Left colon (tissue), 2 donors: ENCODE measurements at places on chromosomes 11 and 22.

- no peak for DNase-seq
Observed at GRCh38 chr11:92322225-92322624, 97.6 kb downstream of the FAT3 start.

- DNase-seq: no peak
Observed at GRCh38 chr11:126727381-126727780, 273.2 kb downstream of the KIRREL3 start.

DNA sequence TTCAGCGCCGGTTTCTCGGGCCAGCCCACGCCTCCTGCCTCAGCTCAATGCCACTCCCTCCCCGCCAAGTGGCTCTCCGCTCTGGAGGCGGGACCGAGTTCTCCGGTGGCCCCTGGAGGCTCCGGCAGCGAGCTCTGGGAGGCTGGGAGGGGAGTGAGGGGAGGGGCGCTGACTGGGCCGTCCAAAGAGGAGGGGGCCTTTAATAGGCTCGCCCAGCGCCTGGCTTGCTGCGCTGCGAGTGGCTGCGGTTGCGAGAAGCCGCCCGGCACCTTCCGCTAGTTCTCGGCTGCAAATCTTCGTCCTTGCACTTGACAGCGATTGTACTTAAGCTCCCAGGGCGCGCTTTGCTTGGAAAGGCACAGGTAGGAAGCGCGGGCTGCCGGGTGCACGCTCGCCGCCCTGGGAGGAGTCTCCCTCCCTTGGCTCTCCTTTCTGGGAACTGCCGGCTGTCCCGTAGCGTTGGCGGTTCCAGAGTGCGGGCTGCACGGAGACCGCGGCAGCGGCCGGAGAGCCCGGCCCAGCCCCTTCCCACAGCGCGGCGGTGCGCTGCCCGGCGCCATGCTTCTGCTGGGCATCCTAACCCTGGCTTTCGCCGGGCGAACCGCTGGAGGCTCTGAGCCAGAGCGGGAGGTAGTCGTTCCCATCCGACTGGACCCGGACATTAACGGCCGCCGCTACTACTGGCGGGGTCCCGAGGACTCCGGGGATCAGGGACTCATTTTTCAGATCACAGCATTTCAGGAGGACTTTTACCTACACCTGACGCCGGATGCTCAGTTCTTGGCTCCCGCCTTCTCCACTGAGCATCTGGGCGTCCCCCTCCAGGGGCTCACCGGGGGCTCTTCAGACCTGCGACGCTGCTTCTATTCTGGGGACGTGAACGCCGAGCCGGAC is at the start of gene ADAMTS15:
ADAMTS15 (plus strand) TSS at position 230 of the 894 bp plus-strand sequence; CDS start at position 559, 329 bp downstream.
- peak; percentile 81 for DNase-seq

DNA sequence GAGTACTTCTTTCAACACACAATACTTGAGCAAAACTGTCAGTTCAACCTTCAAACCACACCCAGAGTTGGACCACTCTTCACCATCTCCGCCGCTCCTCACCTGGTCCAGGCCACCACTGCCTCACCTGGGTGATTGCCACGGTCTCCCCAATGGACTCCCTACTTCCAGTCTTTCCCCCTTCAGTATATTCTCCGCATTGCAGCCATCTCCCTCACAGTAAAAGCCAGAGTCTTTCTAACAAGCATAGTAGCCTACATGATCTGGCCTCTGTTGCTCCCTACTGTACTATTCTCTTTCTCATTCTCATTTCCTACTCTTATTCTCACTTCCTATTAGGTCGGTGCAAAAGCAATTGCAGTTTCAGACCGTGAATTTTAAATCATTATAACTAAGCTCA is 28.5 kb downstream of the AASDHPPT start:
- DNase-seq: no peak

GRCh38 chr11:113540416-113541330 is 65.5 kb upstream of the DRD2 start:
- no peak for DNase-seq

DNA sequence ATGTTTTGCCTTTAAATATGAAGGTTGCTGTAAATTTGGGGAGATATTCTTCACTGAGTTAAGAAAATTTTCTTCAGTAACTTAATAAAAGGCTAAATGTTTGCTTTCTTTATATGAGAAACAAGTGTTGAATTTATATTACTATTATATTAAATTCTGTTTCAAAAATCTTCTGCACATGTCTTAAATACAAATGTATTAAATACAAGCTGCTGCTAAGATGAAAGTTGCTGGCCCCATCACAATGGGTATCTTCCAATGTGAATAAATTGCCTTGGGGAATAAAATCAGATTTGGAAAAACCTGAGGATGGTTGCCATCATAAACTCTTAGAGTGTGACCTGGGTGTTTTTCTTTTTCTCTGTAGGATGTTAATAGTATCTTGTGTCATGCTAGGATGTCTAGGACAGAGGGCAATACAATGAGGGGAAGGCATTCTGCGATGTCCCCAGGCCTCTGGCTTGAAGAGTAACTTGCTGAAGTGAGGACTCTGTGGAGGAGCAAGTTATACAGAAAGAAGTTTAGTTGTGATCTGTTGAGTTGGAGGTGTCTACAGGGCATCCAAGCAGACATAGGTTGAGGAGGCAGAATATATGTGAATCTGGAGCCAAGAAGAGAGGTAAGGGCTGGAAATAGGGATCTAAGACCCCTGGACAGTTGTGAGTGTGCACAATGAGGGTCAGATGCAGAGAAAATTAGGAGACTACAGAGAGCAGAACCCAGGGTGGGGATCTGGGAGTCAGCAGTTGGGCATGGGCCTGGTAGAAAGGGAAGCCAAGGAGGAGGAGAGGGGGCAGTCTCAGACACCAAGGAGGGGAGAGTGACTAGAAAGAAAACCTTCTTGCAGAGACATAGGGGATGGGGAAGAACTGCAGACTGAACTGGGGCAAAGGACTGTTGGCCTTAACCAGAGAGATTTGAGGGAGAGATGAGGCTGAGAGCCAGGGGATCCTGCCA is 4.8 kb downstream of the IGLL5 start:
- DNase-seq: no peak

DNA sequence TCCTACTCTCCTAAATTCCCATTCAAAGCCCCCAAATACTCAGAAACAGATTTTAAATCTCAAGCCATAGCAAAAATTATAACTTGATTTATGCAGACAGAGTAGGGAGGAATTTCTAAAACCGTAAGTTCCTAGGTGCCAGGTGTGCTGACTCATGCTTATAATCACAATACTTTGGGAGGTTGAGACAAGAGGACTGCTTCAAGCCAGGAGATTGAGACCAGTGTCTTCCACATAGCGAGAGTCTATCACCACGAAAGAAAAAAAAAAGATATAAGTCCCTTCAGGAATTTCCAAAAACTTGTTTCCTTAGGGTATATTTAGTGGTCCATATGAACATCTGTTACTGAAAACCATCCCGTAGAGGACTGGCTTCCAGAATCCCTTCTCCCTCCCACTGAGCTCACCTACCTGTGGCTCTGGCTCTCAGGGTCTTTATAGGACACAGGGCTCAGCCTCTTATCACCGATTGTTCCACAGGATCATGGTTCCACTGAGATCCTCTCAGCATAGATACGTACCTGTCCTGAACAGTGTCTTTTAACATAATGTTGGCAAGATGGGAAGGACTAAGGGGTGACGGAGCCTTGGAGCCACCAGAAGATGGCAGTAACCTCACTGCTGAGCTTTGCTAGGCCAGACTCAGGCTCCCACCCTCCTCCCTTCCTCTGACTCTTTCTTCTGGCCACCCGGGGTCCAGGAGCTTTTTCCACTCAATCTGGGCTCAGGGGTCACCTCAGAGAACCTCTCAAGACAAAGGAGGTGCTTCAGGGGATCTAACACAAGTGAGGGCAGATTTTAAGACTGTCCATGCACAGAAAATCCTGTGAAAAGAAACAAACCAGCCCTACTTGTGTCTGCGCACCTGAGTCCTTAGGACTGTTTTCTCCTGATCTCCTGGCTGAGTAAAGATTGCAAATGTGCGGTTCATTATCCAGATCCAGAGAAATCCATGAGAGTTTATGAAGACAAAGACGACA is 117.5 kb upstream of the TOP3B start:
- no peak for DNase-seq

DNA sequence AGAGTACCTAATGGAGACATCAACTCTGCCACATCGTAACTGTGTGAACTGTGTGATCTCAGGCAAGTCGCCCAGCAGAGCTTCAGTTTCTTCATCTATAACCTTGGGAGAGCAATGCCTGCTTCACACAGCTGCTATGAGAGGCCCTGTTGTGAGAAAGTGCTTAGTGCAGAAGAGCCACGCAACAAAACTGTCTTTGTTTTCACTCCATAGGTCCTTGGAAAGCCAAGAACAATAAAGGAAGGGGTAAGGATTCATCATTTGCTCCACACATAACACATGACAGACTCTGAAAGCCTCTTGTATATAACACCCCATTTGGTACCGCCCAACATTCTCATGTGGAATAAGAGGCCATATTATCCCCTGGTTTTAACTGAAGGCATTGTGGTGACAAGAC is 231.9 kb upstream of the ISX start:
- DNase-seq: no peak

DNA sequence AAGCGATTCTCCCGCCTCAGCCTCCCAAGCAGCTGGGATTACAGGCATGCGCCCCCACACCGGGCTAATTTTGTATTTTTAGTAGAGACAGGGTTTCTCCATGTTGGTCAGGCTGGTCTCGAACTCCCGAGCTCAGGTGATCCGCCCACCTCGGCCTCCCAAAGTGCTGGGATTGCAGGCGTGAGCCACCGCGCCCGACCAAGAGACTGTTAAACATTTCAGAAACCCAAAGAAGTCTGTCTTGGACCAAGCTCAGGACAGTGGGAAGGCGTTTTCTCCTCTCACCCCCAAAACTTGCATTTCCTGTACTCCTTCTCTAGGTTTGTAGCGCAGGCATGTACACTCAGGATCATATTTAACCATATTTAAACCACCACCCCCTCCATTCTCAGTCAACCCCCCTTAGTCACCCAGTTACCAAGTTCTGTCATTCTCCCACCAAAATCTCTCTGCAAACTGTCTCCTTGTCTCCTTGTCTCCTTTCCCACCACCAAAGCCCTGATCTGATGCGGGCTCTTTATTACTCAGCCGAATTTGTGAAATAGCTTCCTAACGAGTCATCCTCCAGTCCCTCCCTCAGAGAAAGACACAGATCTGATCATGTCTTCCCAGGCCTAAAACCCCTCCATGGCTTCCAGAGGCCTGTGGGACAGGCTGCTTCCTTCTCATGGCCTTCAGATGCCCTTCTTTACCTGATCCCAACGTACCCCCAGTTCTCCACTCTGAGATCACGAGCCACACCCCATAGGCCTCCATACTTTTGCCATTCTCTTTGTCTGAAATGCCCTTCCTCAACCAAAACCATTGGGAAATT is 29.0 kb upstream of the CREB3L1 start:
- DNase-seq: no peak

DNA sequence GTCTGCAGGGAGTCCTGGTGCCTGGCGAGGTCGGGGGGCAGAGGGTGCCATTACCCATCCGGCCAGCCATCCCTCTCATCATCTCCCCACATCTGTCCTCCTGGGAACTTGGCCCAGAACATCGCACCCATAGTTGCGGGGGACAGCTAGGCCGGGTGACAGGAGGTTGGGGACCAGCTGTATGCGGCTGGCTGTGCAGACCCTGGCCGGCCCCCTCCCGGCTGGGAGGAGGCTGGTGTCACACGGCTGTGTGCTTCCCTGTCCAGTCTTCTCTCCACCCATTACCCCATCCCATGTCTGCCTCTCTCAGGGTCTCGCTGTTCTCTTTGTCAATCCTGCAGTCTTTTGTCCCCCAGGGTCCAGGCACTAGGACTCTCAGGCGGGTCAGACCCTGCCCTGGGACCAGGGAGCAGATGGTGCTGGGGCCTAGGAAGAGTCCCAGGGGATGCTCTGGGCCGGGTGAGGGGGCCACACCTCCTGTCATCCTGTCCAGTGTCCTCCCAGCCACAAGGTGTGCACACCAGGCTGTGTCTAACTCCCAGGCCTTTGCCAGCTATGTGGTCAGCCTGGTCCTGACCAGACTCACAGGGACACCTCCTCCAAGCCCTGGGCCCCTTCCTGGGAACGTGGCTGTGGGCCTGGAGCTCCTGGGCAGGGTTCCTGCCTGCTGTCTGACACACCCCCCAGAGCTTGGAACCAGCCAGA is 6.4 kb upstream of the TBX1 start:
- no peak for DNase-seq

DNA sequence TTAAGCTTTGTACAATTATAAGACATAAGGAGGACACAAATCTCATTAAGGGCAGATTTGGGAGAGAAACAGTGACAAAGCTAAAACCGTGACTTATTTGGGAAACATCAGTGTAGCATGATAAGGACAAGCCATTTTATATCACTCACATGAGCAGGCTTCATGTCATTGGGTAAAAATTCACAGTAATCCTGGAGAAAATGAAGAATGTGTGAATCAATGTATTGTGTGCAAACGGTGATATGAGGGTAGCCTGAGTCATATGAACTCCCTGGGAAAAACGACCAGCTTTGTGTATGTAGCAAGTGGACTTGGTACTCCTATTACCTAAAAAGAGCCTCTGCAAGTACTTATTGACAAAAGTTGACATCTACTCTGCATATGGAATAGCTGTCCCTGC is 6.0 kb upstream of the TRIM34 start:
- DNase-seq: no peak
